Activated T-helper 2 cell treated with anti-CD3 and anti-CD28 coated beads, Interferon-gamma antibody, Interleukin-2, Interleukin-4, amounts not matched to agents 10 μg/mL and 5 μg/mL and 100 μg/mL, durations not matched to agents 14 hours and 24 hours and 36 hours (primary cell): ENCODE measurements at places on chromosomes 12 and 14. TPM values are rescaled to one million over a fixed set of nuclear protein-coding genes. Genes with fewer than 3 reads are reported as not detected.

Gene RIPK3
- 13.2 and 15.4 TPM in 2 replicates for total RNA-seq

Gene ATP2A2
- 213 and 219 TPM in 2 replicates for total RNA-seq

Gene SLC39A9
- 43.7 and 46.7 TPM in 2 replicates for total RNA-seq

Gene MAP1LC3B2
- 0.37 and 0.60 TPM in 2 replicates for total RNA-seq

Gene TEAD4
- 12.7 and 13.7 TPM in 2 replicates for total RNA-seq

Gene TAS2R8
- total RNA-seq: not detected in 2 replicates

Gene APAF1
- 28.3 and 31.2 TPM in 2 replicates for total RNA-seq

Gene CAPZA3
- total RNA-seq: not detected in 2 replicates

Gene GARIN6
- not detected in 2 replicates for total RNA-seq

DNA sequence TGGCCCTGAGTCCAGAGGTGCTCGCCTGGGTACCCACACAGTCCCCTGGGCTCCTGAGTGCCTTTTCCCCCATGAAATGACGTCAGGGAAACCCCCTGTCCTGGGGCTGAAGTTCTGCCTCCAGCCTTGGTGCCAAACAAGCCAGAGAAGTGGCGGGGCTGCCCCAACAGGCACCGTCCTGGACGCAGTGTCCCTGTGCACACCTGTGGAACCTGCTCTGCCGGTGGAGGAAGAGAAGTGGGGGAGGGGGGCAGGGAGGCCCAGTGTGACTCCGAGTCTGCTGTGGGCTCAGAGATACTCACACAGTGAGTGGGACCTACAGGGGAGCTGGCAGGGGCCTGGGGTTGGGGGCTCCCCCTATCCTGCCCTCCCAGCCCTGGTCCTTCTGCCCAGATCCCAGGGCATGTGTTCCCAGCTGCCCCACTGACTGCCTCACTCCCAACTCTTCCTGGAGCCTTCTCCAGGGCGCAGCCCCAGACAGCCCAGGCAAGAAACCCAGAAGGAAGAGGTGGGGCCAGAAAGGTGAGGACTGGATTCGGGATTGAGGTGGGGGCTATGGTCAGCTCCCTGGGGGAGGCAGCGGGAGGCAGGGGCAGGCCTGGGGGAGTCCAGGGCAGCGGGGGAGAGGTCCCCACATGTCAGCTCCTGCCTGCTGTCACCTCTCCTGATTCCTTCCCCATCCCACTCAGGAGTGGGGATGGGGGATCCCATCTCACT lies 24.7 kb downstream of the CCDC85C start:
- H3K4me3 ChIP-seq: no peak overlapping the region
- no peak for DNase-seq
- H3K36me3 ChIP-seq: no peaks in the 10 kb centered on the region
- H3K27me3 ChIP-seq: no peaks in the 10 kb centered on the region

- peaks cover 5% of the 10 kb centered on the region for H3K27me3 ChIP-seq
- no peak for DNase-seq
- no peaks in the 10 kb centered on the region for H3K4me1 ChIP-seq
- H3K36me3 ChIP-seq: no peaks in the 10 kb centered on the region
Observed at GRCh38 chr12:124208489-124208888, 86.4 kb upstream of the RFLNA start.

DNA sequence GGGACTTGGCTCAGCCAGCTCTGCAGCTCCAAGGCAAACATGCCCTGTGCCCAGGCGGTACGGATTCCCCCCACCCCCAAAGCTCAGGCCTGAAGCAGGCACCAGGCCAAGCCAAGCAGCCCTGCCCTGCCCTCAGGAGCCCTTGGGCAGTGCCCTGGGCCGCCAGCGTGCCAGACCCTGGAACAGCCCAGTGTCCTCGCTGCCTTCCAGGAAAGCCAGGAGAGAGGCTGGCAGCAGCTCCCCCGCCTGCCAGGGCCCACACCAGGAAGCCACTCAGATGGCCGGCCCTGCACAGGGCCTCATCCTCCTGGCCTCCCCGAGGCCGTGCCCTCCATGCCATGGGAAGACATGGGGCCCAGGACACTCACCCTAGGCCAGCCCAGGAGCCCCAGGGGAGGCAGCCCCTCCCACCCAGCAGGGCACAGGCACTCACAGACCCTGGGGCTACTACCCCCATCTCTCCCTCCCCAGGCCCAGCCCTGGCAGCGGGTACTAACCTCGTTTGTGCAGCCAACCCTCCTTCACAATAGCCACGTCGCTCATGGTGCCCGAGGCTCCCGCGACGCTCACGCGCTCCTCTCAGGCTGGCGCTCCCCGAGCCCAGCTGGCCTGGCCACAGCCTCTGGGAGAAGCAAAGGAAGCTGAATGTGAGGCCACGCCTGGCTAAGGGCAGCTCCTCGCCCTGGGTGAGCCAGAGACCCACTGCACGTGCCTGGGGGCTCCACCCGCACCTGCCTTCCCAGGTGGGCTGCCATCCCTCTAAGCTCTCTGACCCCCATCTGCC lies 3.3 kb downstream of the AKT1 start:
- DNase-seq: no peak
- H3K4me1 ChIP-seq: peaks cover 21% of the 10 kb centered on the region
- H3K27ac ChIP-seq: no peak overlapping the region
- peaks cover 31% of the 10 kb centered on the region for H3K36me3 ChIP-seq

DNA sequence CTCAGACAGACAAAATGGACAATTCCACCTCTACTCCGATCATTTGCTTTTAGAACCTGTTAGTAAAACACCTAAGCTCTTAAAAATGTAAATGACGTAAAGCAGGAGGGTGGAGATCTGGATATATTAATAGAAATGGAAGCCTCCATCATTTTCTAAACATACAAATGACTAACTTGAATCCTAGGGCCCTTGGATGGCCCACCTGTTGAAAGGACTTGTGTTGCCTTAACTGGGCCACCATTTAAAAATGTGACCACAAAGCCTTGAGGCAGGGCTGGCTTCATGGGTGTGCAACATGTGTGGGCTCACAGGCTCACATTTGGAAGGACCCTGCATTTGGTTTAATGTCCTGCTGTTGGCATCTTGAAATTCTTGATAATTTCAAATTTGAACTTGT lies 131.5 kb upstream of the PRMT8 start:
- no peaks in the 10 kb centered on the region for H3K36me3 ChIP-seq
- H3K27ac ChIP-seq: no peak overlapping the region
- peaks cover 8% of the 10 kb centered on the region for H3K27me3 ChIP-seq
- H3K4me1 ChIP-seq: no peaks in the 10 kb centered on the region
- DNase-seq: no peak

DNA sequence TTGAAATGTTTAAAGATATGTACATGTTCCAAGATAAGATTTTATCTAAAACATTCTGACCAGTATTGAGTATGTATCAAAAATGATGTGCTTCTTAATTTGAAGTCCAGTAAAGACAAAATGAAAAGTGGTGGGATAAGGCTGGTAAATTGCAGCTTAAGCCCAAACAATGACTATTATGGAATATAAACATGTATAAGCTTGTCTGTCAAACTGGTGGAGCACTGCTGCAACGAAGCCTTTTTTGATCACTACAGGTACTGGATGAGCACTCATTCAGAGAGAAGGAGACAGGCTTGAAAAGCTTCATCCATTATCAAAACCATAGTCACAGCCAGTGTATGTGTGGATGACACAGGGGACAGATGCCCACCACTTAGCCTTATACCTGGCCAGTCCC lies 138.4 kb downstream of the ATP23 start:
- H3K4me1 ChIP-seq: no peaks in the 10 kb centered on the region
- H3K27ac ChIP-seq: no peak overlapping the region
- H3K4me3 ChIP-seq: no peak overlapping the region
- no peaks in the 10 kb centered on the region for H3K27me3 ChIP-seq
- H3K36me3 ChIP-seq: no peaks in the 10 kb centered on the region

DNA sequence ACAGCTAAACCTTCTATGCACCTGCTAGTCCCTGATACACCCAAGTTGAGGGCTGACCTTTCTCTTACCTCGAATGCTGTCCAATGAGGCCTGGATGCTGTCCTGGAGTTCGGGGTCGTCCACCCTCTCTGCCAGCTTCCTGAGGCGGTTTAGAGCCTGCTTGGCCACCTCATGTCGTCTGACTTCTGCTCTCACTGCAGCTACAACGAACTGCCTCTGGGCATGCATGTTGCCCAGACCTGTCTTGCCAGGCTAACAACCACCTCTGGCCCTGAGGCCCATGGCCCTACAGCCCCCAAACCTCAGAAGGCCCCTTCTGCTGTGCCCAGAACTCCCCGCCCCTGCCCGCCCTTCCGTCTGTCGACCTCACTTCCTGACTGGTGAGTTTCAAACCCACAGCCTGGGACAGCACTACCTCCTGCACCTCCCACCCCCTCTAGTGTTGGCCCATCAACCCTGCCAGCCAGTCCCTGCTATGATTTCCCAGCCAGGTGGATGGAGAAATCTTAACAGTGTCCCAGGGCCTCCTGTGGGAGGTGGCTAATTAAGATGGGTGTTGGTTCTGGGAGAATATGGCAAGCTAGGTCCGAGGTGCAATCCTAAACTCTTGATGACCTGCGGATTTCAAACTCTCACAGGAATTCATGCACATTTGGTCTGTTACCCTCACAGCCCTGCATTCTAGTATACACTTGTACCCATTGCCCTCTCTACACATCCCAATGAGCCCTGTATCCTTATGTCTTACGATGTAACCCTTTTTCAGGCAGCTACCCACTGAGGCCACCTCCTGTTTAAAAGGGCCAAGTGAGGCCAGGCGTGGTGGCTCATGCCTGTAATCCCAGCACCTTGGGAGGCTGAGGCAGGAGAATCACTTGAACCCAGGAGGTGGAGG lies 2.7 kb upstream of the TSPAN31 start:
- DNase-seq: peak; percentile 75
- H3K27me3 ChIP-seq: no peaks in the 10 kb centered on the region
- H3K4me3 ChIP-seq: peak overlapping the region; percentile 83
- H3K27ac ChIP-seq: peak overlapping the region; percentile 78

DNA sequence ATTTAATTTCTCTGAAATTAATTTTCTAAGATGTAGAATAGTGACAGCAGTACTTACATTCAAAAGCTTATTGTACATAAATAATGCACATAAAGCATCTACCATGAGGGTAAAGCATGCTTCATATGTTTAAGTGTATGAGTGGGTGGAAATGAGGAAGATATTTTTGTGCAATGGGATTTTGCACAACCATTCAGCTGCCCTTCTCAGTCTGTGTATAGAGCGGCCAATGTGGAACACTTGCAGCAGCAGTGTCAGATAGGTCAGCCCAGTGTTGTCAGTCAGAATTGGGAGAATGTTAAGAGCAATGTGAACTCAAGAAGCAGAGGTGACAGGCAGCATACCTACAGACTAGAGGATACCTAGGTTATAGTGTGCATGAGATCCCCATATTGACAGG lies 72.5 kb upstream of the ATP2B1 start:
- no peak overlapping the region for H3K27ac ChIP-seq
- H3K36me3 ChIP-seq: peaks cover 5% of the 10 kb centered on the region
- peaks cover 5% of the 10 kb centered on the region for H3K4me1 ChIP-seq
- no peak overlapping the region for H3K4me3 ChIP-seq
- no peak for DNase-seq

- DNase-seq: no peak
- H3K4me3 ChIP-seq: no peak overlapping the region
- peaks cover 27% of the 10 kb centered on the region for H3K4me1 ChIP-seq
- peaks cover 1% of the 10 kb centered on the region for H3K27me3 ChIP-seq
- H3K36me3 ChIP-seq: no peaks in the 10 kb centered on the region
Observed at GRCh38 chr12:75913502-75914351, 117.8 kb downstream of the PHLDA1 start.

- no peak for DNase-seq
Observed at GRCh38 chr14:102503641-102504327, 5.8 kb downstream of the ANKRD9 start.

GRCh38 chr12:93229494-93230325 lies 148.0 kb upstream of the NUDT4 start:
- no peaks in the 10 kb centered on the region for H3K36me3 ChIP-seq
- H3K4me3 ChIP-seq: no peak overlapping the region
- peaks cover 6% of the 10 kb centered on the region for H3K27me3 ChIP-seq
- no peak overlapping the region for H3K27ac ChIP-seq
- H3K4me1 ChIP-seq: no peaks in the 10 kb centered on the region
- no peak for DNase-seq

DNA sequence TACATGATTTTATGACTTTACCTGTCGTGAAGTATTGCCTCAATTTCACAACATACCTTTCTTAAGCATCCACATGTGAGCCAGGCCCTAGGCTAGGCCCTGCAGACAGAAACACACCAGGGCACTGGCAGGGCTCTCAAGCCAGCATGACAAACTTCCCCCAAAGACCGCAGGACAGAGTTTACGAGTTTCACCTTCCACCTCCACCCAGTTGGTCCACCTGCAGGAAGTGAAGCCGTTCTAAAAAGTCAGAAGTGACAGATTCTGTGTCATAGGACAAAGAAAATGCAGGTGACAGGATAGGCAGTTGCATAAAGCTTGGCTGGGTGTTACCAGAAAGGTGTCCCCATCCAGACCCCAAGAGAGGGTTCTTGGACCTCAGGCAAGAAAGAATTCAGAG lies 382.3 kb downstream of the PCNX1 start:
- peaks cover 14% of the 10 kb centered on the region for H3K4me1 ChIP-seq
- DNase-seq: no peak
- H3K27ac ChIP-seq: no peak overlapping the region
- H3K27me3 ChIP-seq: peaks cover 4% of the 10 kb centered on the region
- no peaks in the 10 kb centered on the region for H3K36me3 ChIP-seq
- no peak overlapping the region for H3K4me3 ChIP-seq

DNA sequence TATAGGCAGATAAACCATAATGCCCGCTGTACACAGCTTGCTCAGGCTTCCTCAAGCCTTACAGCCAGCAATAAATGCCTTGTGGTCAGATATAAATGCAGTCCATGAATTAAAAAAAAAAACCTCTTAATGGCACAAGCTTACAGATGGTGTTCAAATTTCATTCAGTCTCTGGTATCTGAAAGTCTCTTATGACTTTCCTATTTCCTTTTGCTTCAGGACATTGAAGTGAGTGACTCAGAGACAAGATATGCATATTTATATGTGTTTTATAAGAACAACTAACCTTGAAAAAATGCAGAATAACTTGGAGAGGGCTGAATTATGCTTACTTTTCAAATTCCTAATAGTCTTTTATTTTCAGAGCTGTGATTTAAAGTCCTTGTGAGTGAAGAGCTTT lies 426.9 kb upstream of the MIS18BP1 start:
- no peak overlapping the region for H3K4me3 ChIP-seq
- no peak for DNase-seq
- no peak overlapping the region for H3K27ac ChIP-seq
- no peaks in the 10 kb centered on the region for H3K36me3 ChIP-seq

GRCh38 chr12:101592921-101593320 lies 1.9 kb upstream of the MYBPC1 start:
- no peak overlapping the region for H3K27ac ChIP-seq
- no peak overlapping the region for H3K4me3 ChIP-seq
- DNase-seq: no peak
- H3K4me1 ChIP-seq: no peaks in the 10 kb centered on the region
- H3K27me3 ChIP-seq: peaks cover 5% of the 10 kb centered on the region

DNA sequence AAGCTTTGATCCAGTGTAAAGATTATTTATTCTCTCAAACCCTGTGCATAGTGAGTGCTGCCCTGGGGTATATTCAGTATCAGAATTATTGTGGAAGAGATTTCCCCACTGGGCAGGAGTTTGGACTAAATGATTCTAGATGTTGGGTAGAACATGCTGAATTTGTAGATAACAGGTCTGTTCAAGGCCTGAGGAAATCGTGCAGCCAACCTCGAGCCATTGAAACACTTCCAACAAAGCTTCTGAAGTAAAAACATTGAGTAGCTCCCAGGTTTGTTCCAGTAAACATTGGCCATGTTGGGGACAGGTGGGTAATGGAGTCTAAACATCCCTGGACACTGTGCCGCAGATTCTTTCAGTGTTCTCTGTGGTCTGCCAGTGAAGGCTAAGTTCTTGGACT lies 87.5 kb downstream of the LLPH start:
- no peak for DNase-seq
- H3K27ac ChIP-seq: no peak overlapping the region
- no peaks in the 10 kb centered on the region for H3K4me1 ChIP-seq
- peaks cover 4% of the 10 kb centered on the region for H3K27me3 ChIP-seq
- no peaks in the 10 kb centered on the region for H3K36me3 ChIP-seq
- H3K4me3 ChIP-seq: no peak overlapping the region
